ENCODE measurements at places on chromosomes 16 and 17.
A peak's percentile ranks its signal among the peaks of the same experiment; 100 is the strongest.

GRCh38 chr17:752620-753219, 656 bp upstream of the GEMIN4 start:
- no peak for DNase-seq

DNA sequence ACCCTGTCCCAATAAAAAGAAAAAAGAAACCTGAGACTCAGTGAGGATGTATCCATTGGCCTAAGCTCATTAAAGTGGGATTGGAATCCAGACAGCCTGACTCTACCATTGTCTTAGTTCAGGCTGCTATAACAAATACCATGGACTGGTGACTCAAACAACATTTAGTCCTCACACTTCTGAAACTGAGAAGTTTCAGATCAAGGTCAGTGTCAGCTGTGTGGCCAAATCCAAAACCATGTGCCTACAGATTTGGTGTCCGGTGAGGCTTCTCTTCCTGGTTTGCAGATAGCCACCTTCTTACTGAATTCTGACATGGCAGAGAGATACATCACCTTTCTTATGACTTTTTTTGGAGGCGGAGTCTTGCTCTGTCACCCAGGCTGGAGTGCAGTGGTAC, 53.3 kb upstream of the KDM8 start:
- no peak for DNase-seq

DNA sequence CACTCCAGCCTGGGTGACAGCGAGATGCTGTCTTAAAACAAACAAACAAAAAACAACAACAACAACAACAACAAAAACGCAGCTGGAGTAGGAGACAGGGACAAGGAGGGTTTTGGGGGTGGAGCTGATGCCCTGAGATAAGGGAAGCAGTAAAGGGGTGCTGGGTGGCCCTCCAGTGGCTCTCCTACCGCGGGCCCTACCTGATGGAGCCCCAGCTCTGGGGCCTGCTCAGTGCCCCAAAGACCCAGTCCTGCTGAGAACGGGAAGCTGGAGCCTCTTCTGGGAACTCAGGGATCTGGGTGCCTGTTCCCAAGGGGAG, 21.3 kb upstream of the NAGS start:
- DNase-seq, result no peak

DNA sequence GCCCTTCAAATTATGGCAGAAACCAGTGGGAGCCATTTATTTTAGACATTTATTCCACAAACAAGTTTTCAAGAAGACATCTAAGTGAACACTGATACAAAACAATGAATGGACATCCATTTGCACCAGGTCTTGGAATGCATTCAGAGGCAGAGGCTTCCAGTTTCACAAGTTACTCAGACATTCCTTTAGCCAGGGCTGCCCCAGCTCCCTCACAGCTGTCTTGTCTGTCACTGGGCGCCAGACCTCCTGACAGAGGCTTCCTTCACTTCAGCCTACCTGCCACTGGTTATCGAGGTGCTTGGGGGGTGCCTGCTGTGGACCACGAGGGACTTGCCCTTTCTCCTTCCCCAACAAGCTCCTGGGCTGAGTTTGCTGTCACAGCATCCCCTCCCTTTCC, 19.2 kb downstream of the AQP8 start:
- DNase-seq, result no peak

GRCh38 chr16:72182976-72183375, 11.0 kb upstream of the PMFBP1 start:
- no peak for DNase-seq

DNA sequence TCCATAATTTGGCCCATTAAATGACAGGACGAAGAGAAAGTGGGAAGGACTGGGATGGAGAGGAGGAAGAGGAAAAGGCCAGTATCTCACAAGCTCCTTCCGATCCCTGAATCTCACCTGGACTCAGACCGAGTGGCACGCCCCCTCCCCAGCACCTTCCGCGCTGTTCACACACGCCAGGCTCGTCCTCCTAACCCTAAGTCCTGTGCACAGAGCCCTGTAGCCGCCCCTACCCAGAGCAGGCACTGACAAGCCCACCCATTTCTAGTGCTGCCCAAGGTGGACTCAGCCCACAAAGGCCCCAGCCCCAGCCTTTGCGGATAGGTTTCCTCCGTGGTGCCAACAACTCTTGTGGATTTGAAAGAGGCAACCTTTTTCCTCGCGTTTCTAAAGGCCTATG, 9.2 kb downstream of the HS3ST3B1 start:
- no peak for DNase-seq

DNA sequence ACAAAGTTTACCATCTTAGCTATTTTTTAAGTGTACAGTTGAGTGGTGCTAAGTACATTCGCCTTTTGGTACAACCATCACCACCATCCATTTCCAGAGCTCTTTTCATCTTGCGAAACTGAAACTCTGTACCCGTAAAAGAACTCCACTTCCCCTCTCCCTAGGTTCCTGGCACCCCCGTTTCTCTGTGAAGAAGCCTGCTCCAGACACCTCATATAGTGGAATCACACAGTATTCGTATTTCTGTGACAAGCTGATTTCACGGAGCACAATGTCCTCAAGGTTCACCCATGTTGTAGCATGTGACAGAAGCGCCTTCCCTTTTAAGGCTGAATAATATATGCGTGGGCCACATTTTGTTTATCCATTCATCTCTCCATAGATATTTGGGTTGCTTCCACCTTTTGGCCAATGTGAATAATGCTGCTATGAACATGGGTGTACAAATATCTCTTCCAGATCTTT, 54.2 kb upstream of the MAP3K14 start:
- DNase-seq, result no peak

GRCh38 chr17:57589151-57590034, 155.7 kb downstream of the CCDC182 start:
- no peak for DNase-seq

GRCh38 chr17:58965221-58965620, 141.5 kb downstream of the TRIM37 start:
- no peak for DNase-seq

GRCh38 chr16:57690782-57691471, 3.7 kb upstream of the DRC7 start:
- DNase-seq, result no peak

DNA sequence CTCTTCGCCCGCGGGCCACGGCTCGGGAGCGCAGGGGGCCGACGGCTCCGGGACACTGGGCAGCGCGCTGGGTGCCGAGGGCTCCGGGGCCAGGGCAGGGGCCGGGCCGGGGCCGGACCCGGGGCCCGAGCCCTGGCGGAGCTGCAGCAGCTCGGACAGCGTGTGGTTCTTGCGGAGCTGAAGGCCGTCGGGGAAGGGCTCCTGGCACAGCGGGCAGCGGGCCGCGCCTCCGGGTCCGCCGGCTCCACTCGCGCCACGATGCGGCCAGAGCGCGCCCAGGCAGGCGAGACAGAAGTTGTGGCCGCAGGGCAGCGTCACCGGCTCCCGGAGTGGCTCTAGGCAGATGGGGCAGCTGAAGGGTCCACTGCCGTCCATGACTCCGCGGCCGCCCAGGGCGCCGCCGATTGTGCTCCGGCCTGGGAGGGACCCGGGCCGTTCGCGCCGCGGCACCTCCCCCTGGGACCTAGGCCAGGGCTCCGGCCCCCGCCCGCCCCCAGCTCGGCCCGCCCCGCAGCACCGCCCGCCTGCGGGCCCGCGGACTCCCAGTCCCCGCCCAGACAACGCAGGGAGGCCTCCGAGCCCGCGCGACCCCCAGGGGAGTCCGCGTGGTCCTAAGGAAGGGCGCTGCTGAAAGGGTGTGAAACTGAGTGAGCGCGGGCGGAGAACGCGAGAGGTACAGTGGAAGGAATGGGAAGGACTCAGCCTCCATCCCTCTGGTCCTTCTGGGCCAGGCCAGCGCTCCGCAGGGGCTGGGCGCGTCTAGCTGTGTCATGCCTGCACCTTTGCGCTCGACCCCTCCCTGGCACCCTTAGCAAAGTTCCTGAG, at the start of gene TRIM47:
TRIM47 (minus strand) TSS at position 408 of the 825 bp plus-strand sequence; CDS start at position 375, 33 bp downstream.
- DNase-seq, result no peak

DNA sequence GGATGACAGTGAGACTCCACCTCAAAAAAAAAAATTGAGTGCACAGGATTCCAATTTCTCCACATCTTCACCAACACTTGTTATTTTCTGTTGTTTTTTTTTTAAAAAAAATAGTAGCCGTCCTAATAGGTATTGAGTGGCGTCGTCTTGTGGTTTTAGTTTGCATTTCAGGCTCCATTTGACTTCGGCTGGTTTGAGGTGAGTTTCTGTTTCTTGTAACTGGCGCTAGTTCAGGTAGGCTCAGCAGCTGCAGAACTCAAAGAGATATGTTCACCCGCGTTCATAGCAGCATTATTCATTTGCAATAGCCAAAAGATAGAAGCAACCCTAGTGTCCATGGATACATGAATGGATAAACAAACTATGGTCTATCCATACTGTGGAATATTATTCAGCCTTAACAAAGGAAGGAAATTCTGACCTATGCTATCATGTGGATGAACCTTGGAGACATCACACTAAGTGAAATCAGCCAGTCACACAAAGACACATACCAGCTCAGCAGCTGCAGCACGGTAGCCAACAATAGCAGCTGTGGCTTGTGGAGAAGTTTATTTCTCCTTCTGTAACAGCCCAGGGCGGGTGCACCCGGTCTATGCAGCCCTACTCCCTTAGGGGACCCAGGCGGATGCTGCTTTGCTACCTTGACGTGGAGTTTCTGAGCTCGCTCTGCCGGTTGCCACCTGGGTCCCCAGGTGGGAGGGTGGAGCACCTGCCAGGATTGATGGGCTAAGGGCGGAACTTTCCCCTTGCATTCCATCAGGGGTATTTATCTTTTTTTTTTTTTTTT, 44.9 kb downstream of the TMEM235 start:
- DNase-seq, result no peak

- DNase-seq, result no peak
Measured at GRCh38 chr16:57003439-57004386, 14.4 kb downstream of the NLRC5 start.

DNA sequence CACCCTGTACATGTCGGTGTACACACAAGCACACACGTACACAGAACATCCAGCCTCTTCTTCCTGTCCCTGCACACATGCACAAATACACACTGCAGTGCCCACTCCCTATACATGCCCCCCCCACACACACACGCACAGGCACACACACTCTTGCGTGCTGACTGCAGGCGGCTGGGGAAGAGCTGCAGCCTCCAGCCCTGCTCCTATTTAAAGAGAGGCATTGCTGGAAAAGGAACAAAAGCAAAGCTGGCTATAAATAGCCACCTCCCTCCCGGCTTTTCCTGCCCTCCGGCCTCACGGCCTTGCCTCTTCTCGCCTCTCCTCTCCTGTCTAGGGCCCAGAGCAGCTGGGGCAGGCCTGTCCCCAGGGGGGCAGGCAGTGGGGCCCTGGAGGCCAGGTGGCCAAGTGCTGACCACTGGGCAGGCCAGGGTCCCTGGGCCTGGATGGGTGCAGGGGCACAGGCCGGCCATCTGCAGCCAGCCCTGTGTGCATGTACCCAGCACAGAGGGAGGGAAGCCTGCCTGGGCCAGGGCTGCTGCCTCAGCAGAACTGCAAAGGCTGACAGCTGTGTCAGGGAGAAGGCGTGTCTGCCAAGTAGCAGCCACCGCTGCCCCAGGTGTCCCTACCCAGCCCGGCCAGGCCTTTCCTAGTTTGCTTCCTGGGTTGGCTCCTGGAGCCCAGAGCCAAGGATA, 25.4 kb downstream of the RTN4RL1 start:
- DNase-seq, result no peak

DNA sequence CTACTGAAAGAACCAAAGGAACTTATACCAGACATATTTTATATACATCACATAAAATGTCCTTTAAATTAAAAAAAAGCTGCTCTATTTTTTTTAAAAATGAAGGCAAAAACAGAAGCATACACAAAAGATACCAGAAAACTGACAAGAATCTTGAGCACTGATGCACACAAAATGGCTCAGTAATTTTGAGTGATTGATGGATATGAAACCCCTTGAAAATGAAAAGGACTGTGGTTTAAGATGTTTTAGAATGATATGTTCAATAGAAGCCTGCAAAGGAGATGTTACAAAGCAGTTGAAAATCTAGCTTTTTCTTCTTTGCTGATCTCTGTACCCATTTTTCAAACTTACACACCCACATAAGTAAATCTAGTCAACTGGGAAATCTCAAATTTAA, 2.7 kb downstream of the C16orf87 start:
- no peak for DNase-seq

DNA sequence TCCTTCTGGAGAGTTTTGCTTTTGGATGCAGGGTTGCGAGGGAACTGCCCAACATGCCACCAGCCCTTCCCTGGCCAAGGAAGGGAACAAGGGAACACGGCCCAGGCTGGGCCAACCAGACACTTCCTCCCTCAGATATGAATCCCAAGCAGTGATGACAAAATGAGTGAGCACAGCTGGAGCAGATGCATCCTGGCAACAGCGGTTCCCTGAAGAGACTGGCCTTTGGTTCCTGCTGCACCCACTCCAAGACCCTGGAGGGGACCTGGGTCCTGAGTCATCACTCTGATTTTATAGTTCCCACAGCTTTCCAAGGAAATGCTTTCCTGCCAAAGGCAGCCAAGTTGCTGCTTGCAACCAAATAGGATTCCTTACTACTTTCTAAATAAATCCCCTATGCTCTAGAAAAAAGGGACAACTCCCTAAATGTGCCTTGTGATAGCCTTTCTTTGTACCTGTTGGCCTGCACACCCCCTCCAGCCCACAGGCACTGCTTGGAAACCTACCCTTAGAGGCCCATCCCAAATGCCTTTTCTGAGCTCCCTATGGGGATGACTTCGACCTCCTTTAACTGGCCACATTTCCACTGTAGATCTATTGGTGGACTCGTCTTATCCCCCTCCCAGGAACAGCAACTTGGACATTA, 5.3 kb downstream of the ST3GAL2 start:
- DNase-seq, result no peak

- DNase-seq, result no peak
Measured at GRCh38 chr17:56982312-56982711, 4.4 kb downstream of the SCPEP1 start.

- no peak for DNase-seq
Measured at GRCh38 chr17:41009936-41010335, 1.0 kb upstream of the KRTAP3-1 start.

DNA sequence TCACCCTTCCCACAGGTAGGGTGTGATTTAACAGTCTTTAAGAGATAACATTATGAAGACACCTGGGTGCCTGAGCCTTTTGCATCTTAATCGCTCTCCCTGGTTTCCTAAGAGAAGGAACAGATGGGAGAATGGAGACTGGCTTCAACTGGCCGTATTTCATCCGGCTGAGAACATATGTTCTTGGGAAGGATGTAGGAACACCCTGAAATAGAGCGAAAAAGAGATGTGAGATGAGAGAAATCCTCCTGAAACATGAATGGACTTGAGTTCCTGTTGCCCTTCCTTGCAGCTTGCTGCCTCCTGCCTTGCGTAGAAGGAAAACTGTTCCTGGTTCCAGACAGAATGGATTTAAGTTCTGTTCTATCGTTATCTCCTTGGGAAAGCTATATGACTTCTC, 385.4 kb upstream of the RBFOX1 start:
- no peak for DNase-seq

GRCh38 chr17:44782326-44782850, 23.6 kb downstream of the ADAM11 start:
- DNase-seq, result no peak

GRCh38 chr17:2403044-2403443, 2.2 kb upstream of the MNT start:
- no peak for DNase-seq

- DNase-seq, result peak; percentile 67
Measured at GRCh38 chr17:8745586-8746500, 1.2 kb upstream of the CCDC42 start.
